HTR-8/SVneo (cell line): ENCODE measurements at places on chromosomes 3 and 15.

DNA sequence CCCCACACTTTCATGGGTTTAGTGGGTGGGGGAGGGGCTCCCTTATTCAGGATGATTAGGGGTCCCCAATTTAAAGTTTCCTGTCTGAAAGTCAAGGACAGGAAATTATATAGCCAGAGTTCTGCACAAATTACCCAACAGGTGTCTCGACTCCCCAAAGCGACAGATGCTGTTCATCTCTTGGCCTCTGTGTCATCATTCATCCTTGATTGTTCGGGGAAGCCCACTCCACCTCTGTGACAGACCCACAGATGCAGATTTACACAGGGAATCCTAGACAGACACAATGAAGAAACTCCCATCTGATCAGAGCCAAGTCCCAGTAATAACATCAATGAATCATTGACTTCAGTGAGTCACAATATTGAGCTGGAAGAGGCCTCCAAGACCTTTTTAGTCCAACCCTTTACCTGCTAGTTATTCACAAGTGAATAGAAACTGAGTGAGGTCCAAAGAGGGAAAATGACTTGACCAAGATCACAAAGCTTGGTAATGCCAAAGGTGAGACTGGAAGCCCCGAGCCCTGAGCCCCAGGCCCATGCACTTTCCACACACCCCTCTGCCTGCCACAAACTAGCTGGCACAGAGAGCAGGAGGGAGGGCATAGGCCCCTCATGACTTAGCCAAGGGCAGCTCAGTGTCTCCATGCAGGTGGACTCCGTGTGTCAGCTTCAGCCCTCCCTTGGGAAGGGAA lies 7.9 kb upstream of the SRP14 start:
- DNase-seq: no peak

DNA sequence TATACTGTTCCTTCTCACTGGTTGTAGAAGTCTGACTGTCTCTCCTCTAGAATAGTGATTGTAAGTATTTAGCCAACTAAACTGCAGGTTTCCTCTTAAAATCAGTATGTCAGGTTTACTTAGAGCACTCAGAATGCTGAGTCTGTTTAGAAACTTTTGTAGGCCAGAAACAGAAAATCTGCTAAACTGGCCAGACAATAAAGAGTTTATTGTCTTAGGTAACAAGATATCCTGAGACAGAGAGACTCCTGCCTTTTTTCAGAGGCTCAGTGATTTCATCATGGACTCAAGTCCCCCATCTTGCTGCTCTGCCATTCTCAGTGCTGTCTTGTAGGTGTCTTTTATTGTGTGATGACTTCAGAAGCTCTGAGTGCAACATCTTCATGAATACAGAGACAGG lies 279.0 kb downstream of the MFSD1 start:
- no peak for DNase-seq

- DNase-seq: no peak
Observed at GRCh38 chr15:98826658-98827057, 178.3 kb downstream of the IGF1R start.

DNA sequence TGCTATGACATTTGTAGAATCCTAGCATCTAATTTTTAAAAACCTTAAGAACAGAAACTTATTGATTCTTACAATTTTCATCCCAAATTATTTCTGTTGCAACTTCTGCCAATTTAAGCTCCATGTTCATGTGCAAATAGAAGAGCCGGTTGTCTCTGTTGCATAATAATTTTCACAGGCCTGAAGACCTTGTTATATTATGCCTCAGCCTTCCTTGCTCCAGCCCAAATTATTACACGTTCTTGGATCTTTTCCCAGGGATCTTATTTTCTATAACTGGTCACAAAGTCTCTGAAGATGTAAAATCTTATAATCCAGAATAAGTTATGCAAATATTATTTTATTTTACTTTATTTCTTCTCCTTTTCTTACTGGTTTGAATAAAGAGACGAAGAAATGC lies 210.7 kb upstream of the DPH6 start:
- no peak for DNase-seq

DNA sequence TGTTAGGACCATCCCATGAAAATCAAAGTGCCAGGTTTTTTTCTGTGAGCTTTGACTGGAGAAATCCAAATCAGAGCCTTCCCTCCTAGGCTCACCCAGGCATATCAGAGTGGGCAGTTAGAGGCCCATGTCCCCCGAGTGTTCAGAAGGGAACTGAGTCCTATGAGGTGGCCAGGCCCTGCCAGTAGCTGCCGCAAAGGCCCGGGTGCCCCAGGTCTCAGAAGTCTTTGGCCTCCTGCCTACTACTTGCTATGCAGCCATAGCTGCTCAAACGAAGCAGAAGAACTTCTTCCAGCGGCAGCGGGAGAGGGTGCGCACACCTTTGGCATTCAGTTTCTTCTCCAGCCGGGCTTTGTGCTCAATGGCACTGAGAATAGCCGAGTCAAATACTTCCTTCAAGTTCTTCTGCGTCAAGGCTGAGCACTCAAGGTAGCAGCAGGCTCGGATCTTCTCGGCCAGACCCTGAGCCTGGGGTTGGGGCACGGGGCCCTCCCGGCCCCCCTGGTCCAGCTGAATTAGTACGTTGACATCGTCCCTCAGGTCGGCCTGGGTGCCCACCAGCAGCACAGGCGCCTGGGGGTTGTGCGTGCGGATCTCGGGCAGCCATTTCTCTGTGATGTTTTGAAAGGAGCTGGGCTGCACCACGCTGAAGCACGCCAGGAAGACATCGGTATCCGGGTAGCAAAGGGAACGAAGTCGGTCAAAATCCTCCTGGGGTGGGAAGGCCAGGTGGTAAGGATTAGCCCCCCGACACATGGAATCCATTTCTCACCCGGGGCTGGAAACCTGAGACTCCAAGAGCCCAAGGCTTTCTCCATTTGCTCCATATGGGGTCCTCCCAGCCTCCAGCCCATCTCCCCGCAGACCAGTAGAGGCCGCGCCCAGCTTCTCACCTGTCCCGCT lies 992 bp downstream of the RHOV start:
- no peak for DNase-seq

GRCh38 chr3:16871915-16872842 lies 12.6 kb upstream of the PLCL2 start:
- no peak for DNase-seq

- DNase-seq: no peak
Observed at GRCh38 chr15:58453931-58454793, 22.4 kb downstream of the LIPC start.

DNA sequence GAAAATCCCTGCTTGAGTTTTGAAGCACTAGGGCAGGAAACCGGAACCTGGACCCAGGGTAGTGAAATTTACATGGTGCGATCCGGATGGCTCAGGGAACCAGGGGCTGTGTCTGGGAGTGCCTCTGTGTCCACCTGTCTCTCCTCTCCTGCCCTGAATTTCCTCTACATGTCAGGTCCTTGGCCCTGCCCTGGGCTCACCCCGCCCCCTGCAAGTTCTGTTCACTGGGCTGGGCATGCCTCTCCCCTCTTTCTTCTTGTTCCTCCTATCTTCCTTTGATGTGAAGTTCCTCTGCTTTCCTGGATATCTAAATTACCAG lies 435.9 kb upstream of the RBMS3 start:
- DNase-seq: no peak

- DNase-seq: no peak
Observed at GRCh38 chr3:117278424-117279190, 569.0 kb downstream of the TUSC7 start.

DNA sequence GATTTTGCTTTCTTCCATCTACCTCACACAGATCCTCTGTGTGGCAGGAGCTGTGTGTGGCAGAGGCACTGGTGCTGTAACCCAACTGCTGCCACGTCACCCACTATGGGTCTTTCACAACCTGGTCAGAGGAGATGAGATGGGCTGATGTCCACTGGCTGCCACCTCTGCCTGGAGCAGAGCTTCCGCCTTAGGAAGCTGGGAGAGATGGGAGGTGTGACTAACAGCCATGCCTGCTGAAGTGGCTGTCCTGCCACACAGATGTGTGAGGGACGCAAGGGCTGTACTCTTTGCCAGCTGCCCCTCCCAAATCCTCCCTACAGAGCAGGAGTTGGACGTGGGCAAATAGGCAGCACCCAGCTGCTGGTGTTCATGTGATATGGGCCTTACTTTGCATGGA lies 329.5 kb downstream of the GABRB3 start:
- no peak for DNase-seq

- peak; percentile 57 for DNase-seq
Observed at GRCh38 chr3:108406661-108407206, 103.7 kb downstream of the MYH15 start.

DNA sequence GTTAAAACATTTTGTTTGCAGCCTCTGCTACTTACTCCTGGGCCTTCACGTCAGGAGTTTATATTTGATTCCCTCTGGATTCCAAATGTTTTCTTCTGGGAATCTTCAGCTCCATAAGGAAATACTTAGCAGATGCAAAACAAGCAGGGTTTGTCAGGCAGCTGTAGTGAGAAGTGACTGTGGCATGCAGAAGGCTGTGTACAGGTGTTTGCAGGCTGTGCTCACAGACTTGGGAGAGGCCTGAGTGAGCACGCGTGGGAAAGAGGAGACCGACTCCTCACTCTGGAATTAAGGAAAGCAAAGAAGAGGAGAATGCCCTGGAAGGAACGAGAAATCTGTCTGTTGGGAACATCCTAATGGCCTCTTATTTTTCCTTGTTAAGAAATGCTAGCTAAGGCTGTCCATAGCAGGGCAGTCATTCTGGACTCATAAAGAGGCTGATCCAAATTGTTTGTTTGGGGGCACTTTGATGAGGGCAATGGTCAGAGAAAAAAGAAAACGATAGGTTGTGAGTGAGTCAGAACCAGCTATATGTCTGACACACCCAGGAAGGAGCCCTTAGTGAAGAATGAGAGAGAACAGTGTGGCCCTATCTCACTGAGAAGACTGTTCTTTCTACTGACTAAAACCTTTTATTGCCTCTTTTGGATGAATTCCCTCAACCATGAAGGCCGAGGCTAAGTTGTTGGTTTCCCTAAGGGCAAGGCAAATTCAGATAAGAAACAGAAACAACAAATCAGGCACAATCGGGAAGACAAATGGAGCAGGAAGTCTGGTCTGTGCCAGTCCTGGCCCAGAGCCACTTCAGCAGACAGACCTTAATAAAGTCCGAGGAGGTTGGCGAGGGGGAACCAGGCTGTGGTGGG lies 82.6 kb downstream of the TGFBR2 start:
- DNase-seq: peak; percentile 21

GRCh38 chr3:108389372-108389771 lies 93.0 kb downstream of the HHLA2 start:
- DNase-seq: no peak

DNA sequence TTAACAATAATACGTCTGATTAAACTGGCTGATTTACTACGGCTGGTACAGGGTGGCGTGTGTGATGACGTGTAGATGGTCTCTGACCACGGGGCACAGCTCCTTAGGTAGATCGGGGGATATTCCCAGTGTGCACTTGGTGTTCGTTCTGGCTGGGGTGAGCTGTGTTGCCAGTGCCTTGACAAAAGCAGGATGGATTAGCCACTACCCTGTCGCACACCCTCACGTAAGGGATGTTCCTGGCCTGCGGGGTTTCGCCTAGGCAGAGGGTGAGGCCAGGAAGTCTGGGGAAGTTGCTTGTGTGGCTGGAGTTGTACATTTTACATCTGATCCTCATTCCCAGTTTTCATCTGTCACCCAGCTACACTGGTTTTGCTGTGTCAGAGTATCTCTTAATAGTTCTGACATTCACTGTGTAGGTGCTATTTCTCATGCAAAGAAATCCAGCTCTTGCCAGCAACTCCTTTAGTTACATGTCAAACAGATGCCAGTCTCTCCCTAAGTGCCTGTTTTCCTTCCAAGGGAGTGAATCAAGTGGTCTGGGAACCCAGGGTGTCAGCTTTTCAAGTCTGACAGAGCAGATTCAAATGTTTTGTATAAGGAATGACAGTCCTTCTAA lies 66.1 kb upstream of the CCR4 start:
- no peak for DNase-seq

DNA sequence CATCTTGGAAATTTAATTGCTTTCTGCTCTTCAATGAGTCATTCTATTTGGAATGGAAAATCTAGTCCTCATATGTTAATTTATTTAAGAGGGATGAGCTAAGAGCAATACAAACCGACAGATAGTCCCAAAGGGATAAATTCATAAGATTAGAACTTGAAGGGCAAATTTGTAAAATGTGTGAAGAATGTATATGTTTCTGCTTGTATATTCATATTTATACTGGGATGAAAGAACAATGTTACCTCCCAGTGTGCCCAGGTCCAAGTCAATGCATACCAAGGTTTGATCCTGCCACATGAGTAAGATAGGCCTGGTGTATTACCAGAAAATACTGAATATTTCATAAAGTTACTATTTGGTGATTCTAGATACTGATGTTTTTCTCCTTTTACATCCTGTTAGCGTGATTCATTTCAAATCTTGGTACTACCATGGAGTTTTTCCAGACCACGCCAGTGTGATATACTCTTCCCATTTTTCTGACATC lies 255.6 kb upstream of the SEMA6D start:
- no peak for DNase-seq

DNA sequence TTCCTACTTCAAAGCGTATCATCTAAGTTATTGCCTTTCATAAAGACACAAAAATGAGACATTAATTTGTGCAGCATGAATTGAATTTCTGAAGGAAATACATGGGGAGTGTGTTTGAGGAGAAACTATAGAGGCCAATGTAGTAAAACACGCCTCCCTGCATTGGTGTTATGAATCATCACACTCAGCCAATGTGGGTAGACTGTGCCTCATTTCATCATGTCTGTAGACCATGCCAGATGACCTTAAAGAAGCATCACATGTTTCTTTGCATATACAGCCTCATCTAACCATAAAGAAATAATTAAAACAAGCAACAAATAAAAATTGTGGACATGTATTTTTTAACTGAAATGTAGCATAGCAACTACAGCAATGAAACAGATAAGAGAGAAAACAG lies 486.0 kb upstream of the ADAMTS9 start:
- DNase-seq: no peak

DNA sequence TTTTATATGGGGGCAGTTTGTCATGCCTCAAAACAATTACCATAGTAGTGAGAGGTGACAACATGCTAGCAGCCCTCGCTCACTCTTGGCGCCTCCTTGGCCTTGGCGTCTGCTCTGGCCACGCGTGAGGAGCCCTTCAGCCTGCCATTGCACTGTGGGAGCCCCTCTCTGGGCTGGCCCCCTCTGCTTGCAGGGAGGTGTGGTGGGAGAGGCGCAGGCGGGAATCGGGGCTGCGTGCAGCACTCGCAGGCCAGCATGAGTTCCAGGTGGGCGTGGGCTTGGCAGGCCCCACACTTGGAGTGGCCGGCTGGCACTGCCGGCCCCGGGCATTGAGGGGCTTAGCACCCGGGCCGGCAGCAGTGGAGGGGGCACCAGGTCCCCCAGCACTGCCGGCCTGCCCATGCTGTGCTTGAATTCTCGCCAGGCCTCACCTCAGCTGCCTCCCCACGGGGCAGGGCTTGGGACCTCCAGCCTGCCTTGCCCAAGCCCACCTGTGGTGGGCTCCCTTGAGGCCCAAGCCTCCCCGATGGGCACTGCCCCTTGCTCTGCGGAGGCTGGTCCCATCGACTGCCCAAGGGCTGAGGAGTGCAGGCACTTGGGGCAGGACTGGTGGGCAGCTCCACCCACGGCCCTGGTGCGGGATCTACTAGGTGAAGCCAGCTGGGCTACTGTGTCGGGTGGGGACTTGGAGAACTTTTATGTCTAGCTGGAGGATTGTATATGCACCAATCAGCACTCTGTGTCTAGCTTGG lies 38.8 kb upstream of the EIF5A2 start:
- no peak for DNase-seq

- DNase-seq: no peak
Observed at GRCh38 chr15:44289259-44289790, 806 bp downstream of the GOLM2 start.
